HEK293T (cell line): ENCODE measurements at places on chromosomes 5 and 9.

DNA sequence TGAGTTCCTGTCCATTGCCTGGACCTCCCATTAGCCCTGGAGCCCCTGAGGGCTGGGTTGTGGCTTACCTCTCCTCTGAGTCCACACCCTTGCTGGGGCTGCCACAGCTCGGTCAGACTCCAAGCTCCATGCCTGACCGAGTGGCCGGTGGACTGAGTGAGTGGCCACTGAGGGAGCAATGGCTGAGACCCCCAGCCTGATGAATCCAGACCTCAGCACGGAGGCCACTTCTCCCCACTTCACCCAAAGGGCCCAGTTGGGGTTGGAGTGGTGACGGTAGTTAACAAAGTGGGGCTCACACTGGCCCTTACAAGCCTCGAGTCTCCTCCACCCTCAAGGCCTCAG is 28.8 kb downstream of the PDGFRB start:
- no peak for DNase-seq

DNA sequence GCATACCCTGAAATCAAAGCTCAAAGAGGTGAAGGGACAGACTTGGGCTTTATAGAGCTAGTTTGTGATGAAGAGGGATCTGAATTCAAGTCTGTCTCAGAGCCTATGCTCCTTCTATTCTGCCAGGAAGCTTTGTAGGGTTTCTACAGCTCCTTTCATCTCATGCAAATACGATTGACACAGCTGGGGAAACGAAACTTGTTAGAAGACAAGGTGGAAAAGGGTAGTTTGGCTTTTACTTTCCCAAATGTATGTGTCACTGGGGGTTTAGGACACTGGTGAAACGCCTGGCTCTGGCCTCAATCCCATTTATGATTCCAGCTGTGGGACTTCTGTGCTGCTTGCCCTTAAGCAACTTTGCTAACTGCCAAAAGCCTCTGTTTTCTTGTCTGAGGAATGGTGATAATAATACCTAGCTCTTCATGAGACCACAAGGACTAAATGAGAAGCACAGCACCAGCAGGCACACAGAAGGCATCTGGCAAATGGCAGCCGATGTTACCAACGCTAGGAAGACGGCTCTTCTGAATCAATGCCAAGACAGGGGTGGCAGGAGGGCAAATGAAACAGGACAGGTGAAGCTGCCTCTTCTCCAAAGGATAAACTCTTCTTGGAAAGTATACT is 70.3 kb upstream of the EQTN start:
- no peak for DNase-seq

DNA sequence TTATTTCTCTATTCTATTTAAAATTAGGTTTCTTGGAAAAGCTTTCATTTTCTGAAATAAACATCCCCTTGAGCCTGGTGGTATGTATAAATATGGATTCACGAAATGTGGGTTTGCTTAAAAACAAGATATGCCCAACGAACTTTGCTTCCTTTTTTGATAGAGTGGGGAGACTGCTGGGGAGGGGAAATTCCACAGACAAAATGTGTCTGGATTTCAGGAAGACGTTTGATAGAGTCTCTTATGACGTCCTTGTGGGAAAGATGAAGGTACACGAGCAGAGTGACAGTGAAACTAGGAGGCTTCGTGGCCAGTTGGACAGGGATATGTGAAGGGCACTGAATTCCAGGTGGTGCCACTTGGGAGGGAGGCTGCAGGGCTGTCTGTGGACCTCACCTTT is 84.5 kb upstream of the RPS23 start:
- no peak for DNase-seq

DNA sequence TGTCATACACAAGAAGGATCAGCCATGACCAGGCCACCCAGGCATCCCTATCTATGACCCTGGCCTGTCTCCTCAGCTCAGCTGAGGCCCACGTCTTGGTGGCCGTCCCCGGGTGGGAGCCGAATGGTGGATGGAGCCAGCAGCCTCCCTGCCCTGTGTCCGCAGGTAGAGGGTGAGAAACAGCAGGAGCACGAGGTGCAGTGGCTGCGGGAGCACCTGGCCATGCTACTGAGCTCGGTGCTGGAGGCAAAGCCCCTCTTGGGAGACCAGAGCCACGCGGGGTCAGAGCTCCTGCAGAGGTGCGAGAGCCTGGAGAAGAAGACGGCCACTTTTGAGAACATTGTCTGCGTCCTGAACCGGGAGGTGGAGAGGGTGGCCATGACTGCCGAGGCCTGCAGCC is 24.5 kb downstream of the FBXW5 start:
- no peak for DNase-seq

DNA sequence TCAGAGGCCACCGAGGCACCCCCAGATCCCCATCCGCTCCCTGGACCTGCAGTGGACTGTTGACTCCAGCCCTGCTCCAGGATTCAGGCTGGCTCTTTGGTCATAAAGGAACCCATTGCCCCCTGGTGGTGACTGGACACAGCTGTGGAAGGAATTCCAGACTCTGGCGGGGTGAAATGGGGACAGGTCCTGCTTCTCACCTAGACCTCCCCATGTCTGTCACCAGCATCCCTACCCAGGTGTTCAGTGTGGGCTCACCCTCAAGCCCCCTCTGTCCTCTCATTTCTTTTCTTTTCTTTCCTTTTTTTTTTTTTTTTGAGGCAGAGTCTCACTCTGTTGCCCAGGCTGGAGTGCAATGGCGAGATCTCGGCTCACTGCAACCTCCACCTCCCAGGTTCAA is 25.5 kb upstream of the STXBP1 start:
- DNase-seq, result peak; percentile 79

DNA sequence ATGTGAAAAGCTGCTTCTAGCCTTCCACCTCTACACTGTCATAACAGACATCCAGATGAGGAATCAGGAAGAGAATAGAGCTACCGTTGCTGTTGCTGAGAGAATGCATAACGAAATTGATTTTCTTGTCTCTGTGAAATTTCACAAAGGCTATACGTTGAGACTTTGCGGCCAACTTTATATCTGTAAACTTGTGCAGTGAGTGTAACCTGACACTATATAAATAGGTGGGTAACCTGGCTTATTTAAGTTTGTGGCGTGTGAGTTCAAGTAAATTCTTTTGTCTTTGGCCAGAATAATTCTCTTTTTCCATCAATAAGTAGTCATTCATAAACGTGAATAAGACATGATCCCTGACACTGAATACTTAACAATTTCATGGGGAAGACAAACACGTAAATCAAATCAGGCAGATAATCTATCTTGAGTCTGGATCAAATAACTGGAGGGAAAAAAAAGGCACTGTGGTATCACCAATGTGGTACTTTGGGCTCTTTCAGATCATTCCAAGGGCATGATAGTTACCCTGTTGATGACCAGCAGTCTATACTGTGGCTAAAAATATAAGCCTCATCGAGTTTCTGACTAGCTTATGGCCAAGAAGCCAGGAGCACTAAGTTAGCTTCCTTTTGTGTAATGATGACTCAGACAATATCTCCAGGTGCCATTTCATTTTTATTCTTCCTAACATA is 98.2 kb upstream of the RASA1 start:
- DNase-seq, result no peak

GRCh38 chr9:31574006-31574765 is 810.3 kb upstream of the ACO1 start:
- no peak for DNase-seq

DNA sequence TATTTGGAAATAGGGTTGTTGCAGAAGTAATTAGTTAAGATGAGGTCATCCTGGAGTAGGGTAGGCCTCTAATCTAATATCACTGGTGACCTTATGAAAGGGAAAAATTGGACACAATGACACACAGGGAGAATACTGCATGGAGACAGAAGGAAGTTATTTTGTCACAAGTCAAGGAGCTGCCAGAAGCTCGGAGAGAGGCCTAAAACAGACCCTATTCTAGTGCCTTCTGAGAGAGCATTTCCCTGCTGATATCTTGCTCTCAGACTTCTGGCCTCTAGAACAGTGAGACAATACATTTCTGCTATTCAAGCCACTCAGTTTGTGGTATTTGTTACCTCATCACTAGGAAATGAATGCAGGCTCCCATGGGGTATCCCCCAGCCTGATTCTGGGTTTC is 332.9 kb downstream of the CSNK1G3 start:
- no peak for DNase-seq

DNA sequence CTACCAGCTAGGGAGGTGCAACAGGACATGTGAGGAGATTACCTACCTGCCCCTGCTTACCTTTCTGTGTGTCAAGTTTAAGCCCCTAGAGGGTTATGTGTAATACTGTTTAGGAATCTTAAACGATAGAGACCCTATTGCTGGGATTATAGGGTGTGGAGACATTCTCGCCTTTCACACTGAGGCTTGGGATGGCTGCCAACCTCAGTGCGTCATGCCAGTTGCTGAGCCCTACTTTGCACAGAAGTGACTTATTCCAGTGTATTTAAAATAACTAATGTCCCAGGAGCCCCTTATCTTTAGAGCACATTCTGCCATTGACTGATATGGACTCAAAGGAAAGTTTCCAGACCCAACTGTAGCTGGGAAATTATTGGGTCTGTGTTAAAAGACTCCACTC is 76.6 kb upstream of the XPA start:
- DNase-seq, result no peak

GRCh38 chr9:95048225-95049087 is 269.1 kb downstream of the FANCC start:
- peak; percentile 66 for DNase-seq

- no peak for DNase-seq
These were observed 89.4 kb downstream of the OTULIN start for GRCh38 chr5:14753947-14754346.

DNA sequence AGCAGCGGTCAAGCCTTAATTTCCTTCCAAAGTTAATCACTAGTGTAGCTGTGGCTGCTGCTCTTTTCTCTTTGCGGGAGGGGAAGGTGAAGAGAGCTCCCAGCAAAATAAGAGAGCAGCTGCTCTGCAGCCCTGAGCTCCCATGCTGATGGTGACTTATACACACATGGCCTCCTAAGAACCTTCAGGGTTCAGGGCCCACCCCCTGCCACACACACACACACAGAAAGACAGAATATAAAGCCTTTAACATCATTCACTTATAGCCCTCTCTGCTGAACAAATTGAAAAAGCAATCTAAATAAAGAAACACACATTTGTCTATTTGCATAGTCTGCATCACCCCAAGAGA is 43.6 kb downstream of the GAS1 start:
- DNase-seq, result no peak

DNA sequence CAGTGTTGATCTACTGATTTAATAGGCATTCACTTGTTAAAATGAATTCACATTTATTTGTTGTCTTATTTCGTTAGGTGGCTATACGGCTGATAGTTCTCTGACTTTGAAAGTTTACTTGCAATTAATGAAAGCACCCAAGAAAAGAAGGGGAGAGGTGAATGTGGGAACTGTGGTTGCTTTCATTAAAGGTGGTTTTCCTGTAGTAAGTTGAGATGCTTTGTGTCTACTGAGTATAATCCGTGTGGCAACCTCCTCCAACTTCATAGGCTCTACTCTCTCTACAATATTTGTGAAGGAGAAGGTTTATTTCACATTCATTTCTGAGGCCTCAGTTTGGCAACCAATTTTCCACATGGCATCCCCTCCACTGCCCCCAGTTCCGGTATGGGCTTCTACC is 12.8 kb upstream of the MACIR start:
- DNase-seq, result no peak

GRCh38 chr9:135786146-135786690 is 84.2 kb downstream of the KCNT1 start:
- no peak for DNase-seq

DNA sequence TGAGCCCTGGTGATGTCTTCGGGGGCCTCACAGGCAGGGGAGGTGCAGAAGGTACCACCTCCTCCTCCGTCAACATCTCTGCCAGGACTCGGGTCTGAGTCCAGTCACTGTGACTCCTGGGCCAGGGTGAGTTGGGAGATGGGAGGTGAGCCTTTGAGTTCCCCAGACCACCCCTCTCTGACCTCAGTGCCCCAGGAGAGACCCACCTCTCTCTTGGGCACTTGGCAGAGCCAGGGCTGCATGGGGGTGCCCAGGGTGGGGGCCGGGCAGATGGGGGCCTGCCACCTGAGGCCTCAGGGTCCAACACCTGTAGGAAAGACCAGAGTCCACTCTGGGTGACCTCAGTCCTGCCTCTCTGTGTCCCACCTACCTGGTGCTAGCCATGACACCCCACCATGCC is 6.8 kb downstream of the KIF12 start:
- no peak for DNase-seq

- no peak for DNase-seq
These were observed 525.5 kb downstream of the NR2F1-AS1 start for GRCh38 chr5:93055561-93055960.

DNA sequence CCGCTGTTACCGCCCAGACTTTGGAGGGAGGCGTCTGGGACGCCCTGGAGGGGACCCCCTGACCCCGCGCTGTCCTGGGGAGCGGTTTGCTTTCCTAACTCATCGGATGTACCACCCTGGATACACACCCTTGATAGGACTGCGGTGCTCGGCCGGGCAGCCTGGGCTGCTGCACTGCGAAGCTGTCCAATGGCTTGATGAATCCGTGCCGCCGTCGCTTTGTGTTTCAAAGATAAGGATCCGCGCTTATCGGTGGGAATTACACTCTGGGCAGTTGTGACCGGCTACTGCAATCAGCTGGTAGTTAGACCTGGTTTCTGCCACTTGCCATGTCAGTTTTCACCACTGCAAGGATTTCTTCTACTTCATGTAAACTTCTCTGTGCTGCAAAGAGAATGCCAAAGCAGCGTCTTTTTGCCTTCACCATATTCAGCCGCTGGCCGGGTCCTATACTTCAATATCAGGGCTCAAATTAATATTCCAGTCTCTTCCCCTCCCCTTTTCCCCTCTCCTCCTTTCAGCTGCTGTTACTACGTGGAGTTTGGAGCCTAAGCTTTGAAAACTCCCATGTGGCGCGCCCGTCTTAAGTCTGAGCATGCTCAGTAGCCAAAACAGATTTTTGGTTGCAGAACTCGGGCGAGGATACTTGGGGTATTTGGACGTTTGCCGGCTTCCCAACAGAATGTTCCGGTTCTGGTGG is 727 bp downstream of the SMAD5 start:
- peak; percentile 42 for DNase-seq

DNA sequence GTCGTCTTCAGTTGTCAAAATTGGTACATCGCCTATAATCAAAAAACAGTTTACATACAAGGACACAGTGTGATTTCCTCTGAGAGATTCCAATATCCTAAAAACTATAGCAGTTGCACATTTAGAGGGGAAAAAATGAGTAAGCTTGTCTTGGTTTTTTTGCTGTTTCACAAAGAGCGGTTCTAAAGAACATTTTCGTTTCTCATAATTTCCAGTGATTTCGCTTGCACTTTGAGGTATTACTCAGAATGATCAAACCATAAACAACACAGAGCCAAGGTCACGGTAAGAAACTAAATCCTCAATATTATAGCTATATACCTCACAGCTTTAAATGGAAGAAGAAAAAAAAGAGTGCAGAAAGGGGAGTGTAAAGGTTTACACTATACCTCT is 861 bp downstream of the MTX3 start:
- no peak for DNase-seq

- no peak for DNase-seq
These were observed 177.5 kb upstream of the S1PR3 start for GRCh38 chr9:88813638-88814209.
